Stimulated activated CD4-positive, alpha-beta T cell treated with anti-CD3 and anti-CD28 coated beads, TNF-alpha, amount 100 ng/mL, for 4 hours (primary cell): ENCODE measurements at places on chromosomes 6 and 20.
A peak's percentile ranks its signal among the peaks of the same experiment; 100 is the strongest.

GRCh38 chr6:93418408-93419303, 703 bp downstream of the EPHA7 start:
- no peak for DNase-seq

DNA sequence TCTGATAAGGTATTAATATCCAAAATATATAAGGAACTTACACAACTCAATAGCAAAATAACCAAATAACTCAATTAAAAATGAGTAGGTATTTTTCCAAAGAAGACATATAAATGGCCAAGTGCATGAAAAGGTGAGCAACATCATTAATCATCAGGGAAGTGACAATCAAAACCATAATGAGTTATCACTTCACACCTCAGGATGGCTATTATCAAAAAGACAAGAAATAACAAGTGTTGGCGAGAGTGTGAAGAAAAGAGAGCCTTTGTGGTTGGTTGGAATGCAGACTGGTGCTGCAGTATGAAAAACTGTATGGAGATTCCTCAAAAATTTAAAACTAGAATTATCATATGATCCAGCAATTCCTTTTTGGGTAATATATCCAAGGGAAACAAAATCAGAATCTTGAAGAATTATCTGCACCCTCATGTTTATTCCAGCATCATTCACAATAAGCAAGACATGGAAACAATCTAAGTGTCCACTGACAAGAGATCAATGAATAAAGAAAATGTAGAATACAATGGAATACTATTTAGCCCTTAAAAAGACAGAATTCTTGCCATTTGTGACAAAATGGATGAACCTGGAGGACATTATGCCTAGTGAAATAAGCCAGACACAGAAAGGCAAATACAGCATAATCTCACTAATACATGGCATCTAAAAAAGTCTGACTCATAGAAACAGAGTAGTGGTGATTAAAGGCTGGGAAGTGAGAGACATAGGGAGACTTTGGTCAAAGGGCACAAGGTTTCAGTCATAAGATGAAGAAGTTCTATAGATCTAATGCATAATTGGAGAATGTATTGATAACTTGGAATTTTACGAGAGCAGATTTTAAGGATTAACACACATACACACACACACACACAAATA, 175.6 kb downstream of the FOXA2 start:
- no peak for DNase-seq

DNA sequence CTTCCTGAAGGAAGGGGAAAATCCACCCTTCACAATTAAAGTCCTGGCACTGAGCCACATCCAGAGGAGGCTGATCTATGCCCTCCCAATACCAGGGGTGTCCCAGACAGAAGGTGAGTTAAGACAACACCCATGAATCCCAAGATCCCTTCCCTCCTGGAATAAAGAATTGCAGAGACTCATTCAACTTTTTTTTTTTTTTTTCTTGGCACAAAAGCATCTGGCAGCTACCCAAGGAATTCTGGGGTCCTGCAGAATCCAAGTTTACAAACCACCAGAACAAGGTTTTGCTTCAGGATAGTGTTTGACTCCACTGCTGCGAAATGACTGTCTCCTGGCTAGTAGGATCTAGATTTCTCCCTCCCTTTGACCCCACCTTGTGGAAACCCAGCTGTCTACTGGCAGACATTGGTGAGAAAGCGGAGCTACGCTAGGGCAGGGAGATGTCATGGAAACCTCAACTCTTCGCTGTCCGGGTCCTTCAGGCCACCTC, 37.4 kb downstream of the JAG1 start:
- DNase-seq = no peak

GRCh38 chr6:19312241-19312978, 524.8 kb upstream of the ID4 start:
- DNase-seq = no peak

GRCh38 chr20:556984-557383, 13.4 kb upstream of the CSNK2A1 start:
- DNase-seq = no peak

DNA sequence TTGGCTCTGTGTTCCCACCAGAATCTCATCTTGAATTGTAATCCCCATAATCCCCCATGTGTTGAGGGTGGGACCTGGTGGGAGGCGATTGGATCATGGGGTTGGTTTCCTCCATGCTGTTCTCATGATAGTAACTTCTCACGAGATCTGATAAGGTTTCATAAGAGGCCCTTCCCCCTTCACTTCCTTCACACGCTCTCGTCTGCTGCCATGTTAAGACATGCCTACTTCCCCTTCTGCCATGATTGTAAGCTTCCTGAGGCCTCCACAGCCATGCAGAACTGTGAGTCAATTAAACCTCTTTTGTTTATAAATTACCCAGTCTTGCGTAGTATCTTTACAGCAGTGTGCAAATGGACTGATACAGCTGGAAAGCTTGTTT, 90.0 kb downstream of the ELOVL5 start:
- DNase-seq = no peak

DNA sequence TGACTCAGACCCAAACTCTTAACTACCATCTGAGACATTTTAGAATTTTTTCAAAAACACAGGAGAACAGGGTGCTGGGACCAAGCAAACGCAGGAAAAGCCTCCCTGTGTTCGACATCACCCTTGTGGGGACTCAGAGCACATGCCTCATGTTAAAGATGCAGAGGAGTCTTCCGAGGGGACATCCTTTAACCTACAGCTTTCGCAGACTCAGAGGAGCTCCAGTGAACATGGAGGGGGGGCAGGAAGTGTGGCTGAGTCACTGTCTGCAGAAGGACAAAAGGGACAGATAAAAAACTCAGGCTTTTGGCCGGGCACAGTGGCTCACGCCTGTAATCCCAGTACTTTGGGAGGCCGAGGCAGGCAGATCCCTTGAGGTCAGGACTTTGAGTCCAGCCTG, 15.1 kb downstream of the BMP7 start:
- DNase-seq = no peak

GRCh38 chr6:127547215-127547614, 28.1 kb upstream of the MTCL3 start:
- peak; percentile 5 for DNase-seq

- DNase-seq = no peak
These were observed 101.6 kb downstream of the DACT2 start for GRCh38 chr6:168217880-168218537.

DNA sequence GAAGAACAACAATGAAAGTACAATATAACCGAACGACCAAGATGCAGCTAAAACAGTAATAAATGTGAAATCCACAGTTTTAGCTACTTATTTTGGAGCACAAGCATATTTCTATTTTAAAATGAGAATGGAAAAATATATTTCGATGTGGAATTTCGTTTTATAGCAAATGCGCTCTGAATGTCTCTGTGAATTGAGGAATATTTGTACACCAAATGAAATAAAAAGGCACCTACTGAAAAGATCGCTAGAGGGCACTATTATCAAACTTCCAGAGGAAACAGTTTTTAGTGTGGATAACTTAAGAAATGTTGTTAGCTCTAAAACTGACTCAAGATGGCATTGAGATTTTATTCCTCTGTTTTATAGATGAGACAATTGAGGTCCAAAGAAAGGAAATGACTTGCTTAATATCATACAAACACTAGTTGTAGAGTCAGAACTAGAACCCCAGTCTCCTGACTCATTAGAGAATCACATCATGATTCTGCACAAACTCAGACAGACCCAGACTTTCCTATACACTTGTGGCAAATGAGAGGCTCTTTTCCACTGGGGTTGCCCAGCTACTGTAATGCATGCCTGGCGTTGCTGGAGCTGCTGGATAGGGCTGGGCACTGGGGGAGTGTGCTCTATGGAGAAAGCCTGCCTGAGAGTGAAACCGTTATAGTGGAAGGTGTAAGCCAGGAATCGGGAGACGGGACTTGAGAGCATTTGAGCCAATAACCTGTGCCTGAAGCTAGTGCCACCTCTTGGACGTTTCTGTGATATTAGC, 51.9 kb downstream of the GCLC start:
- no peak for DNase-seq

GRCh38 chr20:25195962-25196785, 662 bp downstream of the ENTPD6 start:
- no peak for DNase-seq

GRCh38 chr20:52004715-52005114, 186.9 kb downstream of the ZFP64 start:
- DNase-seq = no peak

GRCh38 chr6:97195117-97195516, 87.9 kb downstream of the MMS22L start:
- DNase-seq = no peak

GRCh38 chr6:112298021-112298745, 43.8 kb upstream of the LAMA4 start:
- DNase-seq = no peak

- DNase-seq = no peak
These were observed 55.9 kb downstream of the RNF217 start for GRCh38 chr6:125018136-125018535.

DNA sequence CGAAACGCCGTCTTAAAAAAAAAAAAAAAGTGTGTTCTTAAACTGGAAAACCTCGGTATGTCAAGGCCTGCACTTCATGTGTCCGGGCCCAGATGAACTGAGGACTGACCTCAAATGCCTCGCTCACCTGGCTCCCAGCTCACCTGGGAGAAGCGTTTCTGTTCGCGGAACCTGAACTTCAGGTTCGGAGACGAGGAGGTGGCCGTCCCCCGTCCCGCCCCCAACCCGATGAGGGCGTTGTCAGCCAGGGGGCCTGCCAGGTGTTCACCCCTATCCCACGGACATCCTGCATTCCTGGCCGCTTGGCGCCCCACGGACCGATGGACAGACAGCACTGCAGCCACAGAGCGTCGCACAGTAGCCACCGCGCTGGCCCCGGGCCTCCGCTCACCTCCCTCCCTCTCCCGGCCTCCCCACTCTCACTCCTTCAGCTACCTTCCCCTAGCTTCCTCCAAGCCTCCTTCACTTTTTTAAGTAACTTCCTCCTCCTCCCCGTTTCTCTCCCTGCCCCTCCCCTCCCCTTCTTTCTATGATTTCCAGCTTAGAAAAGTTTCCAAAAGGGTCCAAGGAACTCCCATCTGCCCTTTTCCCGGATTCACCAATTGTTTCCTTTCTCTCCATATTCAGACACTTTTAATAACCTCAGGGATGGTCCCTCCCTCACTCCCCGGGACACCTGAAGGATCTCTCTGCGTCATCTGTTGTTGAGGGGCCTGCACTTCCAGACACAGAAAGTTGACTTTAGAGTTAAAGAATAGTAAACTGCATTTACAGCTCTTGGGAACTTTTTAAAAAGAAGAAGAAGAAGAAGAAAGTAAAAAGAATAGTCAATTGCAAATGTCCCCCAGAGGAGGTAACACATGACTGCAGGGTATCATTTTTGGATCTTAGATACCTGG, 22.7 kb upstream of the MCM3 start:
- no peak for DNase-seq

DNA sequence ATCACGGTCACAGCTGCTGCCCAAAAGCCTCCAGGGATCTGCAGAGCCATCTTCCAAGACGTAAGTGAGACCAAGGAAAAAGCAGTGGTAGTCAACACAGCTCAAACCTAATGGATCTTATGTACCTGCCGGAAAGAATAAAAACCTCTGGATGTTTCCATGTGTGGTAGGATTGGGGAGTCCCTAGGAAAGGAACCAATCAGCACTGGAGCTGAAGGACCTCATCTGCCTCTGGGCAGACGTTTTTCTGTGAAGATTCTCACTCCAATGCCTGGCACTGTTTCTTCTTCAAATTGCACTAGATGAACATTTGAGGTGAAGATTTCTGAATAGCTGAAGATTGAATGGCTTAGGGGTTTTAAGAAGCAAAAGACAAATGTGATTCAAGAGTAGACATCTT, at the start of gene HLA-DQB2:
Gene HLA-DQB2, minus strand, starts transcription at position 112 of the 400 bp plus-strand sequence. Its CDS starts 62 bp downstream, at position 50.
- DNase-seq = no peak

DNA sequence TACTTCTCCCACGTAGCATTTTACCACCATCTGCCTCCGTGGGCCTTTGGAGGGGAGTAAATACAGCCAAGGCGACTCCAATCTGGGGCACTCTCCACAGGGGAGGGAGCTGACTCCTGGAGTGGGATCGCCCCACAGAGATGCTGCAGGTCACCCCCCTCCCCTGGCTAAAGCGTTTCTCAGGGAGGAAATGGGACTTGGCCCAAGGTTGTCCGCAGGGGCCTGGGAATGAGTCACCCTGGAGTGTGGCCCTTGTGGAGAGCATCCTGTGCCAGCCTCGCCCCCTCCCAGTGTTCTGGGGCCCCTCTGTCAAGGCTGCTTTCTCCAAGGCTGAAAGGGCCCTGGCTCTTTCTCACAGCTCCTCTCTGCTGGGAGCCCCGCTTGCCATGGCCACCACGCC, 84.5 kb upstream of the QKI start:
- no peak for DNase-seq

GRCh38 chr6:74287932-74288331, 591.9 kb downstream of the CD109 start:
- DNase-seq = no peak

- DNase-seq = no peak
These were observed 31.5 kb upstream of the TOP1 start for GRCh38 chr20:40997116-40997515.

DNA sequence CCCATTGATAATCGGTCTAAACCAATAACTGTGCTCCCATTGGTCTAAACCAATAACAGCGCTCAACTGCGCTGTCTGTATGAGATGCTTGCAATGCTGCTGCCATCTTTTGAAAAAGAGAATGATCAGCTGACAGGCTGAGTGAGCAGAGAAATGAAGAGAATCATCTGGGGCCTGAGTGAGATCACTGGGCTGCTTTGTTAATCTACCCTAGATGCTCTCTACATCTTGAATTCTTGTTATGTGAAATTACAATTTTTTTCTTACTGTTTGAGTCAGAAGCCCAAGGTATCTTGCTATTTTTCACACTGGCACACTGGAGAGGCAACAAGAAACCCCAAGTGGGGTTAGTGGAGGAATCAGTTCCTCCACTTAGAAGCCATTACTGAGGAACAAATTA, 91.5 kb upstream of the GCM1 start:
- no peak for DNase-seq

GRCh38 chr20:815914-816606, 17.5 kb upstream of the FAM110A start:
- DNase-seq = peak; percentile 49

- no peak for DNase-seq
These were observed 151.5 kb upstream of the LRFN2 start for GRCh38 chr6:40738551-40739193.

- DNase-seq = no peak
These were observed 454.2 kb downstream of the CD83 start for GRCh38 chr6:14571746-14572145.

DNA sequence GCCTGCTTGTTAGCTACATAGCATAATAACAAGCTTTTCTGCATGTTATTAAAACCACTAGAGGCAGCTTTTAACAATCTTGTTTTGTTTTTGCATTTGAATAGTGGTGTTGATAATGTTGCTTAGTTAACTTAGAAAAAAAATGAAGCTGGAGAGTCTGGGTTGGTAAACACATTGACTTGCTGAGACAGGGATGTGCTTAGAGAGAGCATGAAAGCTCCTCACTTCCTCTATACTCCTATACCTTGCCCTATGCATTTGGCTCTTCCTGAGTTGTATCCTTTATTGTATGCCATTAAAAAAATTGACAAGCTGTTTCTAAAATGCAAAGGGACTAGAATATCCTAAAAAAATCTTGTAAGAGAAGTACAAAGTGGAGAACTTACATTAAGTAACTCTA, 13.6 kb downstream of the FAM83B start:
- DNase-seq = no peak
